ENCODE measurements at places on chromosomes 12 and 14. TPM values are rescaled to one million over a fixed set of nuclear protein-coding genes. Genes with fewer than 3 reads are reported as not detected.

Gene GPR68
- total RNA-seq, result 3.4 TPM

Gene MYH6
- total RNA-seq, result not detected

Gene MIP
- 0.32 TPM for total RNA-seq

Gene WIF1
- total RNA-seq, result not detected

Gene DAAM1
- 10.2 TPM for total RNA-seq

Gene NPAS3
- 1.3 TPM for total RNA-seq

Gene REP15
- total RNA-seq, result 2.6 TPM

Measured in hair follicle dermal papilla cell (primary cell).